ENCODE measurements at places on chromosomes 12 and 14. TPM values are rescaled to one million over a fixed set of nuclear protein-coding genes. Genes with fewer than 3 reads are reported as not detected.

The DAO gene
- not detected for total RNA-seq

The FAM90A1 gene
- total RNA-seq: not detected

The KCNC2 gene
- 0.20 TPM for total RNA-seq

The BAG5 gene
- total RNA-seq: 26.2 TPM

The KRT83 gene
- 18.8 TPM for total RNA-seq

The NFATC4 gene
- total RNA-seq: 33.7 TPM

The CFAP54 gene
- total RNA-seq: 1.8 TPM

The MARCHF9 gene
- total RNA-seq: 5.9 TPM

The CAPS2 gene
- total RNA-seq: 7.1 TPM

The CCND2 gene
- 115 TPM for total RNA-seq

The GLI1 gene
- total RNA-seq: 7.2 TPM

The OTOGL gene
- 0.30 TPM for total RNA-seq

The P3H3 gene
- total RNA-seq: 28.4 TPM

The MYF6 gene
- 9.8 TPM for total RNA-seq

The BIN2 gene
- total RNA-seq: 5.6 TPM

The AQP2 gene
- total RNA-seq: not detected

The TTC9 gene
- 2.3 TPM for total RNA-seq

The CSRP2 gene
- total RNA-seq: 13.3 TPM

The C14orf39 gene
- 0.39 TPM for total RNA-seq

The GPR65 gene
- total RNA-seq: 1.6 TPM

The KIAA0586 gene
- 21.0 TPM for total RNA-seq
